ENCODE measurements at places on chromosomes 5 and 9. TPM values are rescaled to one million over a fixed set of nuclear protein-coding genes. Genes with fewer than 3 reads are reported as not detected.

Gene PIP5K1B
- 0.08 TPM for polyA plus RNA-seq

GRCh38 chr5:373710-374602 is 52.4 kb downstream of the AHRR start:
- peak; percentile 40 for DNase-seq

DNA sequence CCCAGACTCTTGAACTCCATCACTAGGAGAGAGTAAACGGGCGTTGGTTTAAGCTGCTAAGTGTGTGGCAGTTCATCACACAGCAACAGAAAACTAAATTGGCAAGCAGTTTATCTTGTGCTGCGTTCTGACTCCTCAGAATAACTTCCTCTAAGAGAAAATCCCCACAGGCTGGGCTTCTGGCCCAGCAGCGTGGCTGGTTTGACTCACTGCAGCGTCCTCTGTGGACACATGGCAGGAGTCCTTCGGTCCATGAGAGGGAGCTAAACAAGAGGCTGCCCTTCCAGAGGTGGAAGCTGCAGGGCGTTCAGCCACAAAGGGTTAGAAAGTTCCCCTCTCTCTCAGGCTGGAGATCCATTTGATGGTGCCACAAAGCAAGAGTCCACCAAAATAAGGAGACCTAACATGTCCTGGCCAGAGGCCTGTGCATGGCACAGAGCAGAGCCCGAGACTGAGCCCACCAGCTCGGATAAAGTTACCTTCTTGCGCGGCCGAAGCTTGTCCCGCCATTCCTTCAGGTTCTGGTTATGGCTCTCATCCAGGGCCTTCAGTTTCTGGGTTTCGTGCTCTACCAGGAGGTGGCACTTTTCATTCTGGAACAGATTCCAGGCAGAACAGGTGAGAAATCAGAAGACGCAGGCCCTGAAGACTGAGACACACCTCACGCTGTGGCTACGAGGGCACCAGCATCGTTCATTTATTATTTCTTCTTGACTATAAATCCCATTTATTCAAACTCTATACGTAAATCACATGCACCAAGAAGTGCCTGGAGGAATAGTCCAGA is 46.2 kb upstream of the FBXW11 start:
- DNase-seq = no peak

GRCh38 chr9:128003966-128004604 is 23.3 kb upstream of the EEIG1 start:
- DNase-seq = no peak
